Activated T-cell treated with anti-CD3 and anti-CD28 coated beads, Interleukin-2, amount 50 U/mL, for 1 hour (primary cell): ENCODE measurements at places on chromosomes 1 and 21.

DNA sequence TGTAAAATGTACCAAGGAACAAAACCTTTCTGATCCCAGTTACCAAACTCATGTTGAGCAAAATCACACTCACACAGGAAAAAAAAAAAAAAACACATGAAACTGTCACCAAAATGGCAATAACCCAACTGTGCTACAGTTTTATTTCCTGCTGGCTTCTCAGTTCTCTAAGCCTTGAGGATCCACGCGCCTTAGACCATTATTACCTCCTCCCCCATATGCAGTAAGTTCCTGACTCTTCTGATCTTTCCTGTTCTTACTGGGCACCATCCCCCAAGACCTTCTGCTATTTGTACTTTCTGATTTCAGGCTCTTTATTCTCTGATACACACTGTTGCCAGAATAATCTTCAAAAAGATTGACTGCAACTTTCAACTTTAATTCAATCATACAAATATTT, 79.6 kb downstream of the SLC45A1 start:
- DNase-seq: no peak

DNA sequence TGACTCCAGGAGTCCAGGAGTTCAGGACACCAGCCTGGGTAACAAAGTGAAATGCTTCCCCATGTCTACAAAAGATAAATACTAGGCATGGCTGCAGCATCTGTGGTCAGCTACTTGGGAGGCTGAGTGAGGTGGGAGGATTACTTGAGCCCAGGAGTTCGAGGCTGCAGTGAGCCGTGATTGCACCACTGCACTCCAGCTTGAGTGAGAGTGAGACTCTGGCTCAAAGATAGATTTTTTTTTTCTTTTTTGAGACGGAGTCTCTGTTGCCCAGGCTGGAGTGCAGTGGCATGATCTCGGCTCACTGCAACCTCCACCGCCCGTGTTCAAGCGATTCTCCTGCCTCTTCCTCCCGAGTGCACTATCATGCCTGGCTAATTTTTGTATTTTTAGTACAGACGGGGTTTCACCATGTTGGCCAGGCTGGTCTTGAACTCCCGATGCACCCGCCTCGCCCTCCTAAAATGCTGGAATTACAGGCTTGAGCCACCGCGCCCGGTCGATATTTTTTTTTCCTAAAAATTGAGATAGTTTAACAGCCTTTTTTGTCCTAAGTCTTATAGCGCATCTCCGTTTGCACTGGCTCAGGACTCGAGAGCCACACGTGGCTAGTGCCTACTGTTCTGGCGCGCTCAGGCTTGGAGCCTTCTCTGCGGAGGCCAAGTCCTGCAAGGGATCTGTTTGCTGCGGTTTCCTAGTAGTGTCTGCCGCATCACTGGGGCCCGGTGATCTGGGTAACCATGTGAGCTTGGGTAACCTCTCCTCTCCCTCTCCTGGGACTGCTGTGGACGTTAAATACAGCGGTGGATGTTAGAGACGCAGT, 1.0 kb upstream of the MFN2 start:
- DNase-seq: no peak

- DNase-seq: no peak
Observed at GRCh38 chr1:29931477-29932175, 695.3 kb downstream of the PTPRU start.

DNA sequence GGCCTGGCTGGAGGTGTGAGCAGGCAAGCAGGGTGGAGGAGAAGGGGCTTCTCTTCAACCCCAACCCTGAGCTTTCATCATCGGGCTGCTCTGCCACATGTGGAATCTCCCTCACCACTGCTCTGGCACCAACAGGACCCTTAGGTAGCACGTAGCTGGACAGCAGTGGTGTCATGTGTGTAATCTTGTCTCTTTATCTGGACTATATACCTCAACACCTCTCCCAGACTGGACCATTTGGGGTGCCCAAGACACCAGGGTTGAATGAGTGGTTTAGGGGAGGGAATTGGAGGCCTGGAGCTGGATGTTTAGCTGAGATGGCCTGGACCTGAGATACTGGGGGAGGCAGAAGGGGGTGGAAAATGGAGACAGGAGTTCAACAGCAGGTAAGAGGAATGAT, 63.0 kb downstream of the UBE2T start:
- no peak for DNase-seq

- DNase-seq: no peak
Observed at GRCh38 chr21:25577424-25578055, 29.7 kb downstream of the MRPL39 start.

DNA sequence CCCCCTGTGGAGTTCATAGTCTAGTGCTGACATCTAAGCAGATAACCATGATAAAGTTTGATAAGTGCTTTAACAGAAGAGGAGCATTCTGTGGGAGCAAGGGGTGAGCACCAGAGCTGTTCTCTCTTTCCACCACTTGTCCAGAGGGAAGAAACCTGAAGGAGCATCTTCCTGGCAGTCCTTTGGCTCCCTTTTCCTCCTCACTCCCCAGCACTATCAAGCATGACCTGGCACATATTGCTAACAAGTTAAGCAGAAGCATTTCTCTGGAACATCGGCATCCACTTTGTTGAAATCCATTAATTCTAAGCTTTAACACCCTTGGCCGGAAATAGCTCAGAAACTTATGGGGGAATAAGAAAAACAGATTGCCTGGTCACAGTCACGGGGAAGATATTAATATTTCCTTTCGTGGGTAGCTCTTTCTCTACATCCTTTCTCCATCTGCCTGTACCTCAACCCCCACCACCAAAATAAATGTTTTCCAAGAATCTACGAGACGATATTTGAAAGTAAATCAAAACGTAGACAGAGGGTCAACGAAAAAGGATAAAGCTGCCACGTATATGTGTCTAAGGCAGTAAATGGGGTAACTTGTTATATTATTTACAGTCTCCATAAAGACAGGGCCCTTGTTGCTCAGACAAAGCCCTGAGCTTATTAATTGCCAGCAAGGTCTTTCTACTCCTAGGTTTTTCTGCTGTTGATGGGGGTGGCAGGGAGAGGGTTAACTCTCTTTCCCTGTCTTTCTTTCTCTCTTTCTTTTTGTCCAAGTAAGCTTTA, 351.4 kb downstream of the NUF2 start:
- no peak for DNase-seq

- DNase-seq: no peak
Observed at GRCh38 chr1:234486858-234487840, 8.2 kb upstream of the TARBP1 start.
